NCI-H1436 (cell line): ENCODE measurements at places on chromosomes 12 and 14.

DNA sequence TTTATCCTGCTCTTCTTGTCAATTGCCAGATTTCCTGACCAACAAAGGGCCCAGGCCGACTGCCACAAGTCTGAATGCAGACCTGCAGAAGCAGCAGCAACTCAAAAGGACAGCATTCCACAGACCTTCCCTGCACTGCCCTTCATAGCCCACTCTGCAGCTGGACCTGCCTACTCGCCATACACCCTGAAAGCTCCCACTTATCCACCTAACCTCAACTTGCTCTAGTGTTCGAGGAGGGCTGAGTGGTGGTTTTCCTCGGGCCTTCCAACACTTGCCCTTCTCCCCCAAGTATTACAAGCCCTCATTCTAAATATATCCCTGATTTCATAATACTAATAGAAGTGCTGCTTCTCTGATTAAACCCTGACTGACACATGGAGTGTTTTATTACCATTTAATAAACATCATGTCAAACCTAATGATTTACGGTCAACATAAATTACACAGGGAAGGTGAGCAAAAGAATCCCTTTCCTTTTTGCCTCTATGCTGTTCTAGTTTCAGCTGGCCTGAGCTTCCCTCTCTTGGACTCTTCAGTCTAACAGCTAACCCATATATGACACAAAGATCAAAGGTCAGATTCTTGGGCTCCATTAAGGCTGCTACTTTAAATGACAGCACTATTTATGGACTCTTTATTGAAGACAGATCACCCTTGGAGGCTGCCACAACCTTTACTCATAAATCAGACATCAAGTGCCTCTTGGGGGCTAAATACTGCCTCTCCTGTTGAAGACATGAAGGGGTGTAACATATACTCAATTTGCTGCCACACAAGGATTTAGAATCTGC lies 1546.9 kb upstream of the TMEM132C start:
- DNase-seq, result no peak

DNA sequence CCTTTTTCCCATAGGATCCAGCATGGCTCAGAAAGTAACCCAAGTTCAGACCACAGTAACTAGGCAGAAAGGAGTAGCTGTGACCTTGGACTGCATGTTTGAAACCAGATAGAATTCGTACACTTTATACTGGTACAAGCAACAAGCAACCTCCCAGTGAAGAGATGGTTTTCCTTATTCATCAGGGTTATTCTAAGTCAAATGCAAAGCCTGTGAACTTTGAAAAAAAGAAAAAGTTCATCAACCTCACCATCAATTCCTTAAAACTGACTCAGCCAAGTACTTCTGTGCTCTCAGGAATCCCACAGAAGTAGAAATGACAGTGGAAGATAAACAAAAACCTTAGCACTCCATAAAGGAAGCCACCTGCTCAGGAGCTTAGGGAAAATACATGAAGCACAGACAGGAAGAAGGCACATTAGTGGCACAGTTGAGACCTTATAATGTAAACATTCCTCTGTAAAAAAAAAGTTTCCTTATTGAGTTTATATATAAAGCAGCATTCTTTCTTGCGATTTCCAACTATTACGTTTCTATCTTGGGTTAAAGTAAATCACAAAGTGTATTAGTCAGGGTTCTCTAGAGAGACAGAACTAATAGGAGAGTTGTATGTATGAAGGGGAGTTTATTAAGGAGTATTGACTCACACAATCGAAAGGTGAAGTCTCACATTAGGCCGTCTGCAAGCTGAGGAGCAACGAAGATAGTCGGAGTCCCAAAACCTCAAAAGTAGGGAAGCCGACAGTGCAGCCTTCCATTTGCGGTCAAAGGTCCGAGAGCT lies 398.4 kb downstream of the DAD1 start:
- no peak for DNase-seq

DNA sequence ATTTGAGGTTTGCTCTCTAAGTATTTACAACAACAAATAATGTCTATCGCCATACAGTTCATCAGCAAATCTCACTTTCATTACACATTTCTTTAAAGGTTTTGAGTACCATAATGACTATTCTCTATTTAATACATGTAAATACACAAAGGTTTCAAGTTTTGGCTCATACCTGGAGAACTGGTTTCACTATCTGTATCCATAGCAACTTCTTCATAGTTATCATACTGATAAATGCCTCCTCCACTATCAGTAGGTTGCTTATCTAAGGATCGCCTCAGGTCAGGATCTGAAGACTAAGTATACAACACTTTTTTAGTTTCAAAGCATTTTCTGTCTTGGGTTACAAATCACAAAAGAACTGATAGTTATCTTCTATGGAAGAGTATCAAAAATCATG lies 21.4 kb downstream of the ZFC3H1 start:
- no peak for DNase-seq

- peak; percentile 58 for DNase-seq
Observed at GRCh38 chr12:109532721-109533486, 40.4 kb downstream of the MMAB start.

DNA sequence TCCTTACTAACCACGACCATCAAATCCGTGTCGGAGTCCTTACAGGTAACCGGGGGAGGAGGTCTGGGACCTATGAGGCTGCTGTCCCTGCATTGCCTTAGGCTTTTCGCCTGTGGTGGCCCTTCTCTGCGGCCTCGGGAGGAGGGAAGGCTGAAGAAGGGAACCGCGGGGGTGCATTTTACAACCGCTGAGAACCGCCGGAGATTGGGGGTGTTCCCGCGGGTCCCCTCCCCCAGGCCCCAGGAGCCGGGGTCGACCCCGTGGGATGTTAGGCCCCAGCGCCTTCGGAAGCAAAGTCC lies 549 bp downstream of the GPHN start:
- DNase-seq, result no peak

DNA sequence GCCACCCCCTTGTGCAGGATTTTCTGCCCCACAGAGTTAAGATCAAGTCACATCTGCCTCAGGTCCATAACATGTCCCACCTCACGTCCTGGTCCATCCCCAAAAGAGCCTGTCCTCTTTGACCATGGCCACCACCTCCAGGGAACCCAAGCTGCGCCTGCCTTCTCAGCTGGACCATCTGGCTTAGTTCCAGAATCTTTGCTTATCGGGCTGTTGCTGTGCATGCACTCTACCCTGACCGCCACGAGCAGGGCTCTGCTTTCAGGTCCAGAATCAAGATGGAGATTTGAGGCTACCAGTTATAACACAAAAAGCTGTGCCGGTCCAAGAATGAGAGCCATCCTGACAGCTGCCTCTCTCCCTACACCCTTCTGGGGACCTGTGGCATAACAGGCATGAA lies 326.7 kb downstream of the DPF3 start:
- no peak for DNase-seq

DNA sequence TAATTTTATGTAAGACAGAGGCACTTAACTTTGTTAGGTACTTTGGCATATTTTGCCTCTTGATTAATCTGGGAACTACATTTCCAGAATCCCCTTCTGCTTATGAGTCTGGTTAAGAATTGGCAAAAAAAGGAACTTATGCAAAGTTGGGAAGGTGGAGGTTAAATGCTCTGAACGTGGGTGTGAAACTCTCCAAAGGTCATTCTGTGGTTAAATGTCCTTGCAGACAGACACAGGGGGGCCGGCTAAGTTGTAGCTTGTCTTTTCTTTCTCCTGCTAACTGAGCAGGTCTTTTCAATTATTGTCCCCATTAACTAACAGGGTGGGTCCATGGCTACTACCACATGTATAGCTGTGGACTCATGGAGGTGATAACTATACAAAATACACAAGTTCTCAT lies 248.6 kb upstream of the NOVA1 start:
- no peak for DNase-seq

DNA sequence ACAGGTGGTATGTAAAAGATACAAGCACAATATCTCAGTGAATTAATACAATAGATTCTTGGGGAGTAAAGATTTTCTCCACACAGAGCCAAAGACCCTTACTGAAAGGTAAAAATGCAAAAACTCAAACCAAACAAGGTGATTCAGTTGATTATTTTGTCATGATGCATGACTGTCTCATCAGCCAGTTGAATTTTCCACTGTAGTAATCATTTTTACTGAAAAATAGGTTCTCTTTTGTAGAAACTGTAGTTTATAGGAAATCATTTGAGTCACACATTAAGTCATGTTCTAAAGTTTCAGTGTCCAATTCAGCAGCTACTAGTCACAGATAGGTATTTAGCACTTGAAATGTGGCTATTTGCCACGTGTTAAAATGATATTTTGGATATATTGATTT lies 53.6 kb downstream of the PPFIA2 start:
- DNase-seq, result no peak

DNA sequence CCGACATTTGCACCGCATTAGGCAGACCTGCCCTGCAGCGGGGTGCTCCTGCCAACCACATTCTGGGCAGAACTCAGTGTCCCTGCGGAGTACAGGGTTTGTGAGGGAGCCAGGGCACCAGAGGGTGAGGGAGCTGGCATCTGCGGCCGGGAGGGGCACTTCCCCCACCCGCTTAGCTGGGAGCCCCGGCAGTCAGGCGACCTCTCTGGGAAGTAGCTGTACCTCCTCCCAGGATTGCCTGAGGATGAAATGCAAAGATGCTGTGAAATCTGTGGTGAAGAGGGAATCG lies 58.6 kb downstream of the ANKRD9 start:
- no peak for DNase-seq

- DNase-seq, result no peak
Observed at GRCh38 chr12:38984388-38984787, 79.0 kb upstream of the CPNE8 start.

GRCh38 chr12:41045509-41045908 lies 142.6 kb upstream of the PDZRN4 start:
- no peak for DNase-seq

DNA sequence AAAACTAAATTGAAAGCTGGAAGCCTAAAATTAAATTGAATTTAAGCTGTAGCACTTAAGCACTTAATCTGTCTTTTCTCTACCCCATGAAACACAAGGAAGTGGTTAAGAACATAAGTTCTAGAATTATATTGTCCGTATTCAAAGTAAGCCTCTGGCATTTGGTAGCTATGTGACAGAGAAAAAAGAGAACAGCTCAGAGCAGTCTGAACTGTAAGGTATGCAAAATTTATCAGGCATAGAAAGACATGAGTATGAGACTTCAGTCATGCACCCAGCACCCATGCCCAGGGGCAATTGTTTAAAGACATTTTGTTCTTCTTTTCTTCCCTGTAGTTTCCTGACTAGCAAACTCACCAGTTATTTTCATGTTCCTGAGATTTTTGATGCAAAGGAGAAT lies 116.7 kb downstream of the KCNMB4 start:
- DNase-seq, result no peak

- DNase-seq, result no peak
Observed at GRCh38 chr12:122985338-122986257, 5.1 kb downstream of the ARL6IP4 start.

- no peak for DNase-seq
Observed at GRCh38 chr12:119603767-119604166, 10.2 kb downstream of the TMEM233 start.

- no peak for DNase-seq
Observed at GRCh38 chr12:56202366-56202765, 13.1 kb upstream of the SMARCC2 start.

- DNase-seq, result no peak
Observed at GRCh38 chr12:117518594-117519270, 157.3 kb upstream of the NOS1 start.

- no peak for DNase-seq
Observed at GRCh38 chr14:41449066-41449465, 157.6 kb upstream of the LRFN5 start.

DNA sequence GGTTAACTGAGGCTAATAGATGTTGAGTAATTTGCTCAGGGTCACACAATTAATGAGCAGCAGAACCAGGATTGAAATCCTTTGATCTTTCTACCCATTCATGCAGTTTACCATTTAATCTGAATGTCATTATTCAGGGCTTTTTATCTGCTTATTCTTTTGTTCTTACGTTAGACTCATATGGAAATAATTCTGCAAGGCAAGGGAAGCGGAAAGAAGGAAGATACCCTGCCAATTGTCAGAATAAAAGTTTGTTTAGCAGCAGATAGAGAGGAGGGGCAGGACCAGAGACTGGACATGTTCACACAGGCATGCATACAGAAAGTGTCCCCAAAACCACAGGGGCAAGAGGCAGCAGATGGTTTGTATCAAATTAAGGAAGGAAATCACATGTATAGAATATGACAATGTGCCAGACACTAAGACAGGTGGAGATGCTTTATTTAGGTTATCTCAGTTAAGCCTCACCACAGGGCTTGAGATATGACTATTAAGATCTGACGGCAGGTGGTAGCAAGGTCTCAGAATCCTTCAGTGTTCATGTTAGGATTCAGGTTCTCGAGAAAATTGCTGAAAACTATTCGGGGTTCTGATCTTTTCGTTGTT lies 29.8 kb downstream of the BRMS1L start:
- DNase-seq, result no peak
